Activated naive CD4-positive, alpha-beta T cell (primary cell): ENCODE measurements at places on chromosomes 5 and 9.

DNA sequence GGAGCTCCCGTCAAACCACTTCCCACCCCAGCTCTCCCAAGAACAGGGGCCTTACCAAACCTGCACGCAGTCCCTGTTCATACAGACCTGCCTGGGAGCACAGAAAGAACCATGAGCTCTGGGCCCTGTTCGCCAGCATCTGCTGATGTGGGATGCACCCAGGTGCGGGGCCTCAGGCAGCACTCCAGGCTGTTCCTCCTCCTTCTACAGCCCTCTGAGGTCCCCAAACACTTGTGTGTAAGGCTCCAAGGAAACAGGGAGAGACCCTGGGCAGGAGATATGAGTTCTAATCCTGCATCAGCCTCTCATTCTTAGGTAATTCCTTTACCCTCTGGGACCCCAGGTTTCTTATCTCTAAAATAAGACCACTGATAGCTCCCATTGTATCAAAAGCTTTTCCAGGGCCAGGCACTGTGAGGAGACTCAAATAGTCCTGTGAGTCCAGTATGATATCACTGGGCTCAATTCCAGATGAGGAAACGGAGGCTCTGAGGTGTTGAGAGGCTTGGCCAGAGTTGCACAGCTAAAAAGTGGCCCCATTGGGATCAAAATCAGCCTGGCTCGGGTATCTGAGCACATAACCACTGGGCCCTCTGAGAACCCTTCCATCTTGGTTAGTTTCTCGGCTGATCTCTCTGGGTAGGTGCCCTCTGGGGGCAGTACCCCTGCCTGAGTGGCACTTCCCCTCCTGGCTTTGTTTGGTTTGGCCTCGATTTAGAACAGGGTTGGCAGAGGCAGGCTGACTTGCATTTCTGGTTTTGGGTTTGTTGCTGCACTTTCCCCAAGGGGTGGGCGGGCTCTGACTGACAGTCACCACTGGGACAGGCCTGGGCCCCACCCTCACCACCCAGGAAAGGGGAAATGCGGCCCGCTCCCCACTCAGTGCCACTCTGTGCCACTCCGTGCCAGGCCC, 116.8 kb downstream of the RGS3 start:
- DNase-seq: no peak

DNA sequence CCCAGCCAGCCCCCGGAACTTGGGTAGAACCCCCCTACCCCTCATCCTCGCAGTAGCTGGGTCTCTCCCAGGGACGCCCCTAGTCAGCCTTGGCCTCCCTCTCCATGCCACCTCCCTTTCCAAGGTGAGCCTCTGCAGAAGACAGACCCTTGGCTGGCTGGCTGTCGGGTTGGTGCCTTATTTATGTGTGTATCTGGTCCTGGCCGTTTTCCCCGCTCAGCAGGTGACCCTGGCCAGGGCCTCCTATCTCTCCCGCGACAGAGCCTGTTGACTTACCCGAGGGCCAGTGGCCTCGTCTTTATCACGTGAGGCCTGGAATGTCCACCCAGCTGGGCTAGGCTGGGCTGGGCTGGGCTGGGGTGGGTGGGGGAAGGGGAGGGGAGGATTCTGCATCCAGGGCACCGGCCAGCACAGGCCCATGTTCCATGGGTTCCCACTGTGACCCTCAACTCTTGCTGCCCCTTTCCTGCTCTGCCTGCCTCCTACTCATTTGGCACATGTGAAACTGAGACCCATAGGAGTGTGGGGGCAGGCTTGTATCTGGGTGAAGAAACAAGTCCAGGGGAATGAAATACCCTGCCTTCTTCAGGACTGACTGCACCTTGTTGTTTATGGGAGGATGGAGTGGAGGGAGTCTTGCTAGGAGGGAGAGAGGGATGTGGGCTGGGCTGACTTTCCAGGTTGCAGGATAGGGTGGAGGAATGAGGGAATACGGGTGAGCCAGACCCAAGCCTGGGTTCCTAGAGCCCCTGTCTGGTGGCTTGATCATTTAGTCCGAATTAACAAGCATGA, 3.1 kb downstream of the CXXC5 start:
- DNase-seq: no peak

DNA sequence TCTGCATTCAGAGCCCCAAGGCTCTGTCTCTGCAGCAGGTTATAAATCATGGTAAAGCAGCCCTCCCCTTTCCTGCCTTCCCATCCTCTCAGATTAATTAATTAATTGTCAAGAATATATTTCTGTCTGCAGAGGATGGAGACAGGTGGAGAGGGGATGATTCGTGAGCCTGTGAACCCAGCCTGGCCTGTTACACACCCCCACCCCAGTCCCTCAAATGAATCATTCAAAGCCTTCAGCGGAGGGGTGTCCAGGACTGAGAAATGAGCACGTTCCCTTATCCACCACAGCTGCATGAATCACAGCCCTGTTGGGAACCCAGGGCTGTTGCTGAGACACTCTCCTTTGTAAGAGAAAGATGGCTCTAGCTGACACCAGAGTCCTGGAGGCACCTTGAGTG, 56.0 kb downstream of the NIPAL4 start:
- no peak for DNase-seq

- DNase-seq: no peak
Observed at GRCh38 chr9:9560382-9561035, 1052.3 kb downstream of the PTPRD start.

DNA sequence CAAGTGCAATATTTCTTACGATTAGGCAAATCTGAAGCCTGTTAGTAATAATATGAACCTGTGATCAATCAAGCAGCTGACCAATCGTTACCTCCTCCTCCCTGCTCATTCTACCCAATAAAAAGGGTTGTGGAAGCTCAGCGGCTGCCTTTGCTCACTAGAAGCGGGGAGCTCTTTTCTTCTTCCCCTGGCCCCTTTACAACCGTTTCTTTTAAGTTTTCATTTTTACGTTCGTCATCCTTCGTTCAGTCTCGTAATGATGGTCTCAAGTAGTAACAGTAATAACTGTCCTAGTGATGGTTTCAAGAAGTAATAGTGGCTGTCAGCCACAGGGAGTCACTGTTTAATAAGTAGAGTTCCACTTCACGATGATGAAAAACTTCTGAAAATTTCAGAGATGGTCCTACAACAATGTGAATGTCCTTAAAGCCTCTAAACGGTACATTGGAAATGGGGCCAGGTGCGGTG, 6.2 kb downstream of the UGT3A2 start:
- DNase-seq: no peak

GRCh38 chr9:137797206-137798120, 80.1 kb upstream of the CACNA1B start:
- no peak for DNase-seq

DNA sequence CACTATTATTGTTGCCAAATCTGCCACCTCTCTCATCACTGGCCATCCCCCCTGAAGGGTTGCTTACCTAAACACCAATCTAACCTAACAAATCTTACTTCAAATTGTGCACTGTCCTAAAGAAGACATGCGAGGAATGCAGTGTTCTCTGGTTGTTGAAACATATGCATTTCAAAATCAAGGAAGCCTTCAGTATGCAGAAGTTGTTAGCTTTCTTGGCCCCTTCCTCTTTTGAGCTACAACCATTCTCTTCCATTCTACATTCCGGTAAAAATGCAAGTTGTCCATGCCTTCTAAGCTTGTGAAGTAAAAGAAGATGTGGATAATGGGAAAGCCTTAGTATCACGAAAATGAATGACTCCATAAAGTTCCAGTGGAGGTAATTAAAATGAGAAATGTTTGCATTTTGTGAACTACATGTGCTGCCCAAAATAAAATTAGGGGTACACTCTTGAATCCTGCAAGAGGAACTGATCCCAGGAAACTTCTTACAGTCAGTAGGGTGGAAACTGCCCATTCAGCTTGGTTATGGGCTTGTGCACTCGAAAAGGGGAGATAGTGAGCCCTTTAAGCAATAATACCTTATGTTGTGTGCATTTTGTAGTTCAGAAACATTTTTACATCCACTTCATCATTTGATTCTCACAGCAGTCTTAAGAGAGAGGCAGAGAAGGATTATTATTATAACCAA, 77.6 kb upstream of the ADRB2 start:
- no peak for DNase-seq

- DNase-seq: no peak
Observed at GRCh38 chr5:43854697-43855292, 251.8 kb downstream of the NNT start.

- DNase-seq: no peak
Observed at GRCh38 chr9:89466451-89467277, 31.2 kb downstream of the SEMA4D start.

GRCh38 chr9:89025553-89025952, 34.3 kb downstream of the S1PR3 start:
- DNase-seq: no peak

- DNase-seq: no peak
Observed at GRCh38 chr5:112049738-112050137, 292.7 kb upstream of the NREP start.

- no peak for DNase-seq
Observed at GRCh38 chr9:108783326-108783725, 72.5 kb downstream of the ACTL7B start.

DNA sequence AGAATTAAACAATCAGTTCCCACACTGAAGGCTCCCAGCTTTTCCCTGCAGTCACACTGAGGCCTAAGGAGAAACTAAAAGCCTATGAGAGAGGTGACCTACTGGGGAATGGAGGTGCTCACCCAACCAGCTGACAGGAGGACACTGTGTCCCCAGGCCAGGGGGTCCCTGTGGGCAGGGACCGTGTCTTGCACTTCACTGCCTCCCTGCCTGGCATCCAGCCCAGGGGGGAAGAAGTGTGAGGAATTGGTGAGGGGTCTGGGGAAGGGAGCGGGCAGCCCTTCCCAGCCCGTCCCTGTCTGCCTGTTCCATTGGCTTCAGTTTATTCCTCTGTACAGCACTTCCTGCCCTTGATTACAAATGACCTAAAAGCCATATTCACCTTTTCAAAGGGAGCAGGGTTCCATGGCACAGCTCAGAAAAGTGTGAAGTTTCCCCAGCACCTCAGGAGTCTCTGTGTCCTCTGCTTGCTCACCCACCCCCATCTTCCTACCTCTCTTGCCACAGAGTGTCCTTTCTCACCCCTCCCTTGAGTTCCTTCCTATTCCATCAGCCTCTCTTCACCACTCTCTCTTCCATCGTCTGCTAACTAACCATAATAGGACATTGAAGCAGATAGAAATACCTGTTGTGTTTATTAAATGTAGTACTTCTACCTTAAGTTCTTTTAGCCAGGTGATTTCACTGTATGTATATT, 12.9 kb downstream of the OTULINL start:
- DNase-seq: no peak

DNA sequence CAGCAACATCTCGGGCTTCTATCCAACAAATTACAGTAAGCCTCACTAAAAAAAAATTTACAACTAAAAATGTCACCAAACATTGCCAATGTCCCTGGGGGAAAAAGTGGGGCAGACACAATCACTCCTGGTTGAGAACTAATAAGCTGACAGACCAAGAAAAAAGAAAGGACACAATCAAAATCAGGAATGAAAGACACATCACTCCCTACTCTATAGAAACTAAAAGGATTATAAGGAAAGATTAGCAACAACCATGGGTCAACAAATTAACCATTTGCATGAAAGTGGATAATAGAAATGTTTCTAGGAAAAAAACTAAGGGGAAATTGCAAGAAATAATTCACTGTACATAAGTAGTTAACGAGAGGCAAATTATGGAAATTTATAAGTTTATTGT, 53.4 kb downstream of the AGTPBP1 start:
- DNase-seq: no peak

DNA sequence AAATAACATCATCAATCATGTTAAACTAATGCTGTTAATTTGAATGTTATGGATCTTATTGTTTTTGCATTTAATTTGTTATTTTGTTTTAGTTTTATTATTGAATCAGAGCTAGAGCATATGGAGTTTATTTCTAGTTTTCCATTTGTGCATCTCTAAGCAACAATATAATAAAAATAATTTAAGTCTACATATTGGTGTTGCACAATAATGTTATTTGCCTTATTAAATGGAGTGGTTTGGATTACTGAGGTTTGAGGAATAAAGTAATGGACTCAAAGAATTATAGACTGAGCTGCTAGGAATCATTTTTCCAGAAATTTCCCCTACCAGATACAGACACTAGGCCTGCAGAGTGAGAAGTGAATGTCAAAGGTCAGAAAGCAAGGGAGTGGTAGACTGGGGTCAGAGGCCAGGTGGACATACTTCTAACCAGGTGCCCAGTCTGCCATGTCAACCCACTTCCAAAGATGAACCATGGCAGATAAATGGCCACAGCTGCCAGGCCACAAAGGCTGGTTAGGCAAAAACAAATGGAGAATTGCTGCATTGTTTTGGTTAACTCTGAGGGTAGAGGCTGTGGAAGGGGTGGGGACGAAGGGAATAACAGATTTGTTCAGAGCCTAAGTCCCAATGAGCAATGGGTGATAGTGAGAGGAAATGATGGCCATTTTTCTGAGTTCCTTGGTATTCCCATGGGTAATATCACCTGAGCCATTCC, 113.1 kb downstream of the FBXL7 start:
- no peak for DNase-seq

- DNase-seq: no peak
Observed at GRCh38 chr9:90803860-90804593, 2.4 kb downstream of the SYK start.

DNA sequence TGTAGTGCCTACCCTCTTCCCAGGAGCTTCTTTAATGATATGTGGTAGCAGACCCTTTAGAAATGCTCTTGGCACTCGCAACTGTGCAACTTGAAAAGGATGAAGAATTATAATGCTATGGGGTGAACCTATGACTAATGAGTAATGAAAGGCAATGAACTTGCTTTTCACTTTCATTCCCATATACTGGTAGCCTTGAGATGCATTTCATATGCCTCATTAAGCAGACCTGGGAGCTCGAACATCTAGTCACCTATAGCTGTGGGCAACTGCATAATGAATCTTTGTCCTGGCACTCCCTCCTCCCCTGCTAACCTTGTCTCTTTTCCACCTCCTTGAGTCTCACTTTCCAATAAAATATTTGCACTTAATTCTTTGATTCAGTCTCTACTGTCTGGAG, 605.9 kb upstream of the DAB2 start:
- no peak for DNase-seq

GRCh38 chr9:93010704-93011103, 47.8 kb upstream of the SUSD3 start:
- no peak for DNase-seq

- no peak for DNase-seq
Observed at GRCh38 chr5:102811972-102812371, 56.9 kb downstream of the PAM start.

- no peak for DNase-seq
Observed at GRCh38 chr9:120710110-120710981, 3.9 kb downstream of the MEGF9 start.

- no peak for DNase-seq
Observed at GRCh38 chr5:174612686-174613085, 111.7 kb upstream of the MSX2 start.

DNA sequence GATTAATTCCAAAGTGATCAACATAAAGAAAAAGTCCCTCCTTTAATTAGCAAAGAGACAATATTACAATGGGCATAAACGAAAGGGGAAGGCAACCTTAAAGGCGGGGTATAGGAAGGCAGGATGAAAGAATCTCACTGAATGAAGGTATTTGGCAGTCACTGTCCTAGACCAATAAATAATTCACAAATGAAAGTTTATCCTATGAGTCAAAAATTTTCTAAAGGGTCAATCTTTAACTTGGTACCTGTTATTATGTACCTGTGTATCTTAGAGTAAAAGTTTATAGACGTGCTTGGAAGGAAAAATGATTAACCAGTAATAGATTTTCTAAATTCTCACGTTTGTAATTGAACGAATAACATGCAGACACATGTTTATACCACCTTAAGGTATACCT, 945.8 kb upstream of the DMAC1 start:
- no peak for DNase-seq
